Skin of body (tissue), 3 donors: ENCODE measurements at places on chromosomes 12 and 14. TPM values are rescaled to one million over a fixed set of nuclear protein-coding genes. Genes with fewer than 3 reads are reported as not detected.

The CCDC38 gene
- total RNA-seq = not detected

The CAMKK2 gene
- 18.1 TPM for total RNA-seq

The CNIH1 gene
- 40.2 TPM for total RNA-seq

The FAM186B gene
- total RNA-seq = 0.59 TPM

The CYP27B1 gene
- total RNA-seq = 0.79 TPM
